ENCODE measurements at places on chromosomes 5 and 9.

DNA sequence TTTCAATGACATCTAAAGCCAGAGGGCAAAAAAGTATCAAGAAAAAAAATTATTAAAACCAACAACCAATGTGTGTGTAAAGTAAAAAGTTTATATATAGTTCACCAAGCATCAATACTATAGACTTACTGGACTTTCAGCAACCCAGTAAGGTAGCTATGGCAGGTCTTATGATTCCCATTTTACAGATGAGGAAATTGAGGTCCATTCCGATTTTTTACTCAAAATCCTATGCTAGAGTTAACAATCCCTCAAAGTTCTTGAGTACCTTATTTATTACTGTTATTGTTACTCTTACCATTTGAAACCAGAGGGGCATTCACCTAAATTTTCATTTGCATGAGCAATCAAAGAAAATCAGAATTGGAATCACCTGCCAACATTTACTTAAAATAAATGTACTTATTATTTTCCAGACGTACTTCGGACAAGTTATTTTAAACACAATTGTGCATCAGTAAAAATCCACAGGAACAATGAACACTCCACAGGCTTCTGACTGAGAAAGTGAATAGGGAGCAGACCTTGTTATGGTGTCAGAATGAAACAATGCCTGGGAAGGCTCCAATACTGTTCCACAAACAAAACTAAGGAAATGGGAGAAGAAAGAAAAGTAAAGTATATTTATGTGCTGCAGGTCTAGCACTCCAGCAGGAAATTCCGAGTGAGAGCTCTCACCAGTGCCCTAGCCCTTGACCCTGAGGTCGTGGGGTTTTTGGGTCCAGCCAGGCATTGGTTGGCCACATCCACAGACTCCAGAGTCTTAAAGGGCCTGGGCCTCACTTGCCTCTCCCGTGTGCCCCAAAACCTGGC, 229.9 kb downstream of the PIK3R1 start:
- no peak for DNase-seq

- no peak for DNase-seq
These were observed 14.8 kb downstream of the ACO1 start for GRCh38 chr9:32399110-32399815.

GRCh38 chr5:104016646-104017045, 454.1 kb upstream of the NUDT12 start:
- DNase-seq = no peak

DNA sequence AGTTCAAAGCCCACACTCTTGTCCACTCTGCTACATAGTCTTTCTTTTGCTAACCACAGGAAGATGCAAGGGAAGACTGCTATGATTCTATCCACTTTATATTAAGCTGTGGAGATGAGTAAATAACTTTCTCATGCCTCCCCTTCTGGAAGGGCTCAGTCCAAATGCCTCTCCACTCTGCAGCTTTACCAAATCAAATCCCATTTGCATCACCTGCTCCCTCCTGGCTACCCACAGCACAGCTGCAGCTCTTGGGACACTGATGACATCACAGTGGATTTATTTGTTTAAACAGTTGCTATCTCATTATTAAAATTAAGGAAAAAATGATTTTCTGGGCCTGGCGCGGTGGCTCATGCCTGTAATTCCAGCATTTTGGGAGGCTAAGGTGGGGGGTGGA, 1544.9 kb upstream of the WWC1 start:
- no peak for DNase-seq

DNA sequence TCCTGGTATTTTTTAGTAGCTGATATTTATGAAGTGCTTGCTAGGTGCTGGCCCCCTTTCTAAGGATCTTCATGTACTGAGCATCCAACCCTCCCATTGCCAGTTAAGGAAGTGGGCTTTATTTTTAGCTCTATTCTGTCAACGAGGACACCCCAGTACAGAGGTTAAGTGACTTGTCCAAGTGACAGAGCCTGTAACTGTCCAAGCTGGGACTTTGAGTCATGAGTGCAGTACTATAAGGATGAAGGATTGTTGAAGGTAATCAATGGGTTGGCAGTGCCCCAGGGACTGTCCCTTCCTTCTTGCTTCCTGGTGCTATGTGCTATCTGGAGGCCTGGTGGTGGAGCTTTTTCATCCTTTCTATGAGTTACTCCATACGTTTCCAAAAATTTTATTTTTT, 18.0 kb upstream of the FABP6 start:
- no peak for DNase-seq

- DNase-seq = no peak
These were observed 261.0 kb downstream of the SEMA5A start for GRCh38 chr5:9284781-9285307.

- DNase-seq = no peak
These were observed 346.2 kb upstream of the CTNND2 start for GRCh38 chr5:12250454-12250853.

DNA sequence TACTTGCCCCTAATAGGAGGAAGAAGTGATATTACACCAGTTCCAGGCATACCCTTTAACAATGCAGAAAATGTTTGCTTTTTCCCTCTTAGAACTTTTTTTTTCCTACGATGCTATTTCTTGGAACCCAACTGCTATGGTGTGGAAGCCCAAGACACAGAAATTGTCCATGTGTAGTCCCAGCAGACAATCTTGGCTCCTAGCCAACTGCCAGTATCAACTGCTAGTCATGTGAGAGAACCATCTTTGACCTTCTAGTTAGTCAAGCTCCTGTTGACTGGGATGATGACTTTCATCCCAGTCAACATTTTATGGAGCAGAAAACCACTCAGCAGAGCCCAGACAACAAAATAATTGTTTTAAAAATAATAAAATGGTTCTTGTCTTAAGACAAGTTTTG, 532.4 kb downstream of the TLR4 start:
- DNase-seq = no peak

DNA sequence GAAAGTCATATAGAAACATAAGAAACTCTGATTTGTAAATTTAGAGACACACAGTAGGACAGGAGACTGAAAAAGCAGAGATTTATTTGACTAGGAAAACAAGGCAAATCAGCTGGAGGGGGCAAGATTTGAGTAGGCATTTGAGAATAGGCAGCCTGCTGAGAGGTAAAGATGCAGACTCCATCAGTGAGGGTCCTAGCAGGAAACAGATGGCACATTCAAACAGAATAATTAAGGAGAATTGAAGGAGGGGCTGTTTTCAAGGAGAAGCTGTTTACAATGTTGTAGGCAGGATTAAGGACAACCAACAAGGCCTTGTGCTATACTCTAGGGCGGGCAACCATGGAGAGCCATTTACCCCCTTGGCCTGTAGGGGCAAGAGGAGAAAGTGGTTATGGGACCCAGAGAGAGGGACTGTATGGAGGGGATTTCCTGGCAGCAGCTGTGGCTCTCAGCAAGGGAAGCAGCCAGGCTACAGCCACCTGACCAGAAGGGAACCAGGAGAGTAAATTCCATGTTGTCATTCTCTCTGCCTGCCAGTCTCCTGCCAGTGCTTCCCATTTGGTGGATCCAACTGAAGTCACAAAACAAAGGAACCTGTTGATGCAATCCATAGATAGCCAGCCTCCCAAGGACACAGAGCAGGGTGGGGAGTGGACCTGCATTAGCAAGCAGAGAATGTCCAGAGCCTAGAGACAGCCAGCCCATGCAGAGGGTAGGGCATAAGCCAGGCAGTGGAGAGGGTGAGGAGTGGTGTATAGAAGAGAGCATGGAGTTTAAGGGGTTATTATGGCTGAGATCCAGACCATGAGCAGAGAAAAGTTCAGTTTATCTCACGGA, 38.2 kb downstream of the PAPPA start:
- DNase-seq = no peak

DNA sequence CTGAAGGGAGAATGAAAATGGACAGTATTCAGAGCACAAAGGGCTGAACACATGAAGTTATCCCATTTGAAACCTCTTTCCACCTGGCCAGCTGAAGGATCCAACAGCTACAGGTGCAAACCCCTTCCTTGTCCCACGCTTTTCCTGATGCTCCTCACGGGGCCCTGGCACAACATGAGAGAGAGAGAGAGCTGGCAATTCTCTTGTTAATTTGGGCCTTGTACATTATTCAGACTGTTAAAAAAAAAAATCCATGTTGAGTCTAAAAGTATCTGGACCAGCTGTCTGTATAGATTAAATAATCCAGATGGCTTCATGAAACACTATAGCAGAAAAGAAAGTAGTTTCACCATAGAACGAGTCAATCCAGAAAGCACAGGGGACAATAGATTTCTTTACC, 74.1 kb downstream of the HMHB1 start:
- DNase-seq = no peak

- no peak for DNase-seq
These were observed 158.2 kb upstream of the PPP2R2B start for GRCh38 chr5:147036691-147037245.

DNA sequence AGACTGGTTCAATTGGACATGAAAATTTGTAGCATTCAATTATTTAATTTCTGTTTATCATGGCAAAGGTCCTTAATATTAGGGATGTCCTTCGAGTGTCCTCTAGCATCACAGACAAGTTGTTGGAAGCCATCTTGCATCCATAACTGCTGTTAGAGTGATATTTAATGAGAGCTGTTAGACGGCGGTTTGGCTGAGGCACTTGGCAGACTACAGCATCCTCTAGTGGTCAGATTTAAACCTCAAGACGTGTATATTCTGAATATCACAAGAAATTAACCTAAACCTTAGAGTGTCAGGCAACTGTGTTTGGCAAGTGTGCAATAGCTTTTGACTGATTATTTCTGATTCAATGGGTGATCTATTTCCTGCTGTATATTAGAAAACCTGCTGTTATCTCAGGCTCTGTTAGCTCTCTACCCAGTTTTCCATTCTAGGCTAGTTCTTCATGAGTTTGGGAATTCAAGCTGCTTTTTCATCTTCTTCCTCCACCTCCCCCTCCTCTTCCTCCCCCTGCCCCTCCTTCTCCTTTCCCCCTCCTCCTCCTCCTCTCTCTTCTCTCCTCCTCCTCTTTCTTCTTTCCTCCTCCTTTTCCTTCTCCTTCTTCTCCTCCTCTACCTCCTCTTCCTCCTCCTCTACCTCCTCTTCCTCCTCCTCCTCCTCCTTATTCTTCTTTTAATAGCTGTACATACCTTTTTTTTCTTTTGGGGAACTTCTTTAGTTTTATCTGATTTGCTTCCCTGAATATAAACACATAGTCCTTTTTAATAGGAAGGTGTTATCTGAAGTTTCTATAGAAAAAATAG, 8.6 kb downstream of the SPINK1 start:
- no peak for DNase-seq

DNA sequence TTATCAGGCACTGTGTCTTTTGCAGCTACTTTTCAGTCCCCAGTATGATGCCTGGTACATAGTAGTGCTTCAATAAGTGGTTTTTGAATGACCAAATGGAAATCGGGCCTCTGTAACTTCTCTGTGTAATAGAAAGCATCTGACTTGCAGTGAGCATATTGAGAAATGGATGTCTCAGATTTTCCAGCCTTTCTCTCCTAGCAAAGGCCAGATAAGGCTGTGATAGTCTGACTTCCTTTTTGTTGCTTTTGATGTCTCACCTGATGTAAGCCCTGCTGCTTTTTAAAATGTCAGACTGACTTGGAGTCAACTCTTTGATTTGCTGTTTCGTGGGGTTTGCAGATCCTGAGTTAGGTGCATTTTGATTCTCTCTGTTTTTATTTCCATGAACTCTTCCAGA, 590.0 kb upstream of the ZNF608 start:
- no peak for DNase-seq

- no peak for DNase-seq
These were observed 112.9 kb downstream of the DAB2IP start for GRCh38 chr9:121764371-121764730.

DNA sequence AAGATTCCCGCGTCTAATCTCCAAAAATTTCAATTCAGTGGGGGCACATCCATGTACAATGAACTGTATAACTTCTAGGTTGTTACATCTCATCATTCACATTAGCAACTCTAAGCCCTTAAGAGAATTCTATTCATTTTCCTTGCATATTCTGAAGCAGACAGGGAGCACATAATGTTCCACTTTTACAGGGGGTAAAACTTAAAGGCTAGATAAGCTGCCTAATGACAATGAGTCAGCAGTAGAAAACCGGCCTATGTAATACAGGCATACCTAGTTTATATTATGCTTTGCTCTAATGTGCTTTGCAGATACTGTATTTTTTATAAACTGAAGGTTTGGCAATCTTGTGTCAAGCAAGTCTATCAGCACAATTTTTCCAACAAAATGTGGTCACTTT, 40.4 kb downstream of the PTAR1 start:
- DNase-seq = no peak

- DNase-seq = no peak
These were observed 11.8 kb upstream of the UBE2D2 start for GRCh38 chr5:139549162-139549894.

GRCh38 chr9:116308076-116308475, 154.5 kb downstream of the PAPPA start:
- no peak for DNase-seq

- no peak for DNase-seq
These were observed 27.8 kb upstream of the CSF1R start for GRCh38 chr5:150114102-150114641.

DNA sequence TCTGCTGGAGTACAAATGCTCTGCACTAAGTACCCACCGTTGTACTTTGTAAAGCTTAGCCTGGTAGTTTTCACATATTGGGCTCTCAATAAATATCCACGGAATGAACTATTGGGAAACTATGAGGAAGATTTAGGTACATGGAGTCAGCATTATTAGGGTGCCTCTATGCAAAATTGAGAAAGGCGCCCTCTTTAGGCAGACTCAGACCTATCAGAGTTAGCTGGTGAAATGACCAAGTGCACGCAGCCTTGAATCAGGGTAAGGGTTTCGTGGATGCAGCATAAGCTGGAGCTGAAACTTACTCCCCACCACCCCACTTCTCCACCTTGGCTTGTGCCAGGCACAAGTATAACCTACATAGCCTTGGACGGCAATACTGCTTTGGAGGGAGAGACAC, 1178.8 kb upstream of the DMAC1 start:
- DNase-seq = no peak

- no peak for DNase-seq
These were observed 249.9 kb upstream of the WWC1 start for GRCh38 chr5:168041583-168041982.

- no peak for DNase-seq
These were observed 172.2 kb downstream of the ERCC6L2 start for GRCh38 chr9:96047741-96048103.

Data from activated T-cell treated with anti-CD3 and anti-CD28 coated beads for 48 hours (primary cell).